ENCODE measurements at places on chromosomes 6 and 20. TPM values are rescaled to one million over a fixed set of nuclear protein-coding genes. Genes with fewer than 3 reads are reported as not detected.
A peak's percentile ranks its signal among the peaks of the same experiment; 100 is the strongest.

GRCh38 chr6:46289898-46290297, 119.1 kb upstream of the ENPP5 start:
- no peak overlapping the region for H3K27ac ChIP-seq
- DNase-seq = no peak
- H3K4me3 ChIP-seq = no peak overlapping the region
- no peaks in the 10 kb centered on the region for H3K4me1 ChIP-seq

DNA sequence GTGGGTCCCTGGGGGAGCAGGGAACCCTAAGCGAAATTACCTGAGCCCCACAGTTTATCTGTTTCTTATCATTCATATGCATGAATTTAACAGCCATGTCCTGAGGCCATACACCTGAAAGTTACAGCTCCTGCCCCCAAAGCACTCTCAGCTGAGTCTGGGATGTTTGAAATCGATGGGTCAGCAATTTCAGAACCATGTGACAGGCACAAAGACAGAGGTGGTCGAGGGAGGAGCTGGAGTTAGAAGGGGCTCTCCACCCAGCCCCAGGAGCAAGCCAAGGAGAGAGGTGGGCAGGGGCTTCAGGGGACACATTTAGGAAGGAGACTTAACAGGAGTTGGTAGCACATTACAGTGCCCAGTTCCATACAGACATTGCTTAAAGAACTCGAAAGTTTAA, 14.9 kb downstream of the TTBK1 start:
- peaks cover 10% of the 10 kb centered on the region for H3K27me3 ChIP-seq
- no peak overlapping the region for H3K27ac ChIP-seq
- H3K4me3 ChIP-seq = no peak overlapping the region
- no peaks in the 10 kb centered on the region for H3K4me1 ChIP-seq
- peak; percentile 68 for DNase-seq

Gene TRPC4AP
- 98.8 TPM for total RNA-seq

GRCh38 chr6:78253618-78254017, 600.8 kb downstream of the MEI4 start:
- H3K27ac ChIP-seq = no peak overlapping the region
- no peaks in the 10 kb centered on the region for H3K36me3 ChIP-seq
- H3K4me1 ChIP-seq = no peaks in the 10 kb centered on the region
- H3K27me3 ChIP-seq = no peaks in the 10 kb centered on the region

GRCh38 chr6:154319231-154319858, 37.3 kb downstream of the IPCEF1 start:
- peak overlapping the region; percentile 58 for H3K27ac ChIP-seq
- H3K27me3 ChIP-seq = peaks cover 9% of the 10 kb centered on the region
- H3K36me3 ChIP-seq = no peaks in the 10 kb centered on the region
- H3K4me1 ChIP-seq = peaks cover 24% of the 10 kb centered on the region

GRCh38 chr6:36139991-36140710, 9.8 kb downstream of the MAPK13 start:
- DNase-seq = no peak
- H3K36me3 ChIP-seq = peaks cover 7% of the 10 kb centered on the region
- no peak overlapping the region for H3K4me3 ChIP-seq
- no peaks in the 10 kb centered on the region for H3K27me3 ChIP-seq
- H3K27ac ChIP-seq = no peak overlapping the region

Gene TRAPPC3L
- total RNA-seq = 0.29 TPM

- H3K27me3 ChIP-seq = no peaks in the 10 kb centered on the region
- no peak overlapping the region for H3K27ac ChIP-seq
- H3K4me1 ChIP-seq = no peaks in the 10 kb centered on the region
- no peaks in the 10 kb centered on the region for H3K36me3 ChIP-seq
- no peak overlapping the region for H3K4me3 ChIP-seq
Measured at GRCh38 chr20:24535941-24536730, 66.7 kb downstream of the SYNDIG1 start.

- peaks cover 3% of the 10 kb centered on the region for H3K4me1 ChIP-seq
- H3K36me3 ChIP-seq = no peaks in the 10 kb centered on the region
- H3K4me3 ChIP-seq = no peak overlapping the region
- no peak for DNase-seq
- no peak overlapping the region for H3K27ac ChIP-seq
Measured at GRCh38 chr20:37919389-37920040, 16.6 kb downstream of the VSTM2L start.

DNA sequence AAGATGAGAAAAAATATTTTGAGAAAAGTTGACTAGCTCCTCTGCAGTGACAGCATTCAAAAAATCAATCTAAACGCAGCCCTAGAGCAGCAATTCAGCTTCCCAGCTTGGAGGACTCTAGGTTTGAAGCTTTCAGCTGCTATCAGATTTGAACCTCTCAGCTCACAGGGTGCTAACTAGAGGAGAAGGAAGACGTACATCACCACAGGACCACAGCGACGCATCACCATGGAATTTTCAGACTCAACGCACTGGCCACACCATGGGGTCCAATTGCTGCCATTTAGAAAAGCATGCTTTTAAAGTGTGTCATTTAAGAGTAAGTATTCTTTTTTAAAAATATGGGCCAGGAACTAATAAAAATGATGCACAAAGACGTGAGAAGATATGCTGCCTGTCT, 45.0 kb upstream of the FUCA2 start:
- peaks cover 23% of the 10 kb centered on the region for H3K4me1 ChIP-seq
- no peak overlapping the region for H3K4me3 ChIP-seq
- DNase-seq = peak; percentile 83
- H3K27ac ChIP-seq = peak overlapping the region; percentile 81

DNA sequence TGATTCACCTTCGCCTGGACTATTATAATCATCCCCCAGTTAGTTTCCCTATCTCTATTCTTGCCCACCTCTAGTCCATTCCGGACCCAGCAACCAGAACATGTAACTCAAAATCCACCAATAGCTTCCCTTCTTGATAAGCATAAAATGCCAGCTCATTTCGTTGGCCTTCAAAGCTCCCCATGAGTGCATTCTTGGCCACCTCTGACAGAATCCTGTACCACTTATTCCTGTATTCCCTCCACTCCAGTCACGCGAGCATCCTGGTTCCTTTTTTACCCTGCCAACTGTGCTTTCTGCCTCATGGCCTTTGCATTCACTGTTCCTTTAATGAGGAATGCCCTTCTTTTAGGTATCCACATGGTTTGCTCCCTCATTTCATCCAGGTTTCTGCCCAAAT, 36.7 kb downstream of the CYP24A1 start:
- no peak overlapping the region for H3K4me3 ChIP-seq
- H3K4me1 ChIP-seq = peaks cover 43% of the 10 kb centered on the region
- H3K36me3 ChIP-seq = no peaks in the 10 kb centered on the region
- no peak overlapping the region for H3K27ac ChIP-seq
- no peaks in the 10 kb centered on the region for H3K27me3 ChIP-seq

Gene PNLDC1
- total RNA-seq = not detected

Gene RAET1L
- not detected for total RNA-seq

Gene PRR18
- total RNA-seq = 0.29 TPM

Gene FAM83B
- under 0.01 TPM for total RNA-seq

GRCh38 chr6:28393912-28394662, 5.5 kb downstream of the ZSCAN12 start:
- no peak overlapping the region for H3K4me3 ChIP-seq
- peak; percentile 36 for DNase-seq
- no peaks in the 10 kb centered on the region for H3K4me1 ChIP-seq
- H3K27me3 ChIP-seq = no peaks in the 10 kb centered on the region

Gene RBM24
- 1.4 TPM for total RNA-seq

Gene HSPA12B
- not detected for total RNA-seq

DNA sequence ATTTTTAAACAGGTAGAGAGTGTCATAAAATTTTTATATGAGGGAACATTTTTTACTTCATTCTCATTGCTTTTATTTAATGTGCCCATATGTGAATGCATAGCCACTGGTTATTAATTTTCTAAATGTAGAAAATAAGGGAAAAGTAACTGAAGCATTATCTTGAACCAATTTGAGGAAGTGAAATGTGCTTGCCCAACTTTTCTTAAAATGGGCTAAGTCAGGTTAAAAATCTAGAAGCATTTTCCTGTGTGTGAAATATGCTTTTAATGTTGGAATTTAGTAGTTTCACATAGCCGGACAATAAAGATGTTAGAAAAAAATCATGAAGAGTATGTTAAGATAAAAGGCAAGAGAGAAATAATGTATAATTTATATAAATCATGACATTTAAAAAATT, 3.8 kb downstream of the SEC23B start:
- no peak for DNase-seq
- peaks cover 45% of the 10 kb centered on the region for H3K36me3 ChIP-seq
- no peak overlapping the region for H3K4me3 ChIP-seq
- peaks cover 11% of the 10 kb centered on the region for H3K4me1 ChIP-seq

GRCh38 chr6:85923013-85923430, 280.3 kb upstream of the SYNCRIP start:
- DNase-seq = peak; percentile 46
- no peak overlapping the region for H3K4me3 ChIP-seq
- H3K27me3 ChIP-seq = no peaks in the 10 kb centered on the region
- no peaks in the 10 kb centered on the region for H3K4me1 ChIP-seq
- H3K36me3 ChIP-seq = no peaks in the 10 kb centered on the region

GRCh38 chr6:30571075-30571761, at the start of gene ABCF1:
ABCF1 (plus strand) TSS chr6:30571442; CDS start chr6:30571488, 46 bp downstream.
- peak within 1 kb of the TSS; percentile 99 for H3K4me3 ChIP-seq
- H3K4me1 ChIP-seq = peaks cover 23% of the 10 kb centered on the region
- H3K36me3 ChIP-seq = no peaks in the 10 kb centered on the region

Gene CRISP2
- not detected for total RNA-seq

DNA sequence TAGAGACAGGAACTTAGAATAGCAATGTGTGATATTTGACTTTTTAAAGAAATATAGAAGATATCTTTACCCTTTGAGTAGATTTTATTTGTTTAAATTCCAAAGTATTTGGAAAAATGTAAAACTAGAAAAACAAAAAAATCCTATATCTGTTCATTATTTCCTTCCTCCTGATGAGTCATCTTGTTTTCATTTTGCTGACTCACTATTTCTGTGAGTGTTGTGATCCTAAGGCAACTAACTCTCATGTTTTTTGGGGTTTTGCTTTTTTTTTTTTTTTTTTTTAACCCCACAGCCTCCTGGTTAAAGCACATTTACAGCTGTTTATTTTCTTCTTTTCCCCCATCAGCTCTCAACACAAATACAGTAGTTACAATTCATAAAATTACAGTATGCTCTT, 37.8 kb upstream of the THEMIS start:
- no peak for DNase-seq
- no peaks in the 10 kb centered on the region for H3K27me3 ChIP-seq
- H3K27ac ChIP-seq = peak overlapping the region; percentile 92
- no peak overlapping the region for H3K4me3 ChIP-seq
- no peaks in the 10 kb centered on the region for H3K36me3 ChIP-seq

DNA sequence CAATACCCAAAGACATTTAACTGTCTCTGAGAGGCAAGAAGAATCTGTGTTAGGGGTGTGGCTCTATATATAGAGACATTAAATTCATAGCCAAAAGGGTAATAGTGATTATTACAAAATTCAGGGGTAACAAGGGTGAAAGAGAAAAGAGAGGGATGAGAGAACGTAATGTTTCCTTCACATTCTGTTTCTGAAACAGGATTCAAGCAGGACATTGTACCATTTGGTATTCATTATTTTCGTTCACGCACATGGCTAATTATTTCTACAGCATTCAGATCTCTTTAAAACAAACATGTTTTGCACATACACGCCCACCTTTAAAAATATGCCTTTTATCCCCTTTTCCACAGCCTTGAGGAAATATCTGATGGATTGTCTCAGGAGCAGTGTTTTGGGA, 122.7 kb downstream of the GMPR start:
- H3K27me3 ChIP-seq = no peaks in the 10 kb centered on the region
- no peak for DNase-seq
- no peak overlapping the region for H3K27ac ChIP-seq

- peak; percentile 19 for DNase-seq
- no peaks in the 10 kb centered on the region for H3K27me3 ChIP-seq
- peak overlapping the region; percentile 91 for H3K4me3 ChIP-seq
- H3K27ac ChIP-seq = peak overlapping the region; percentile 76
- no peaks in the 10 kb centered on the region for H3K36me3 ChIP-seq
- peaks cover 9% of the 10 kb centered on the region for H3K4me1 ChIP-seq
Measured at GRCh38 chr6:108847738-108848115, 495 bp upstream of the ARMC2 start.

GRCh38 chr6:135212935-135213334, 31.8 kb downstream of the MYB start:
- peak overlapping the region; percentile 54 for H3K4me3 ChIP-seq
- peak overlapping the region; percentile 64 for H3K27ac ChIP-seq
- no peak for DNase-seq
- no peaks in the 10 kb centered on the region for H3K36me3 ChIP-seq
- no peaks in the 10 kb centered on the region for H3K27me3 ChIP-seq
- peaks cover 24% of the 10 kb centered on the region for H3K4me1 ChIP-seq

- peaks cover 16% of the 10 kb centered on the region for H3K4me1 ChIP-seq
- H3K27ac ChIP-seq = peak overlapping the region; percentile 67
- H3K4me3 ChIP-seq = no peak overlapping the region
- no peaks in the 10 kb centered on the region for H3K27me3 ChIP-seq
Measured at GRCh38 chr20:47295921-47296426, 60.5 kb downstream of the ZMYND8 start.

Gene TRIM40
- not detected for total RNA-seq

Gene CGA
- not detected for total RNA-seq

DNA sequence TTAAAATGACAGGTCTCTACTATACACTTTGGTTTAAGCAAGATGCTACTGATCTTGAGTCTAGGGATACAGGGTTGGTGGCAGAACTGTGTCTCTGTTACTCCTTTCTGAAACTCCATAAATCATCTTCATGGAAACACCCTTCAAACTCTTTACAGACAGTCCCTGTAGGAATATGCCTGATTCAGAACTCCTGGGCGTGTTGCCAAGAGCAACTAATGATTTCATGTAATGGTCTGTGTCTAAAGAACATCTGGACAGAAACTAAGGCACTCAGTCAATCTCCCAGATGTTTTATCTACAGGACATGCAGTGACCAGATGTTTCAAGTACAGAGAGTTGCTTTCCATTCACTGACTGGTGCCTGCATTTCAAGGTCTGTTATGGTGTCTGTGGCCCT, 464.4 kb upstream of the CHD6 start:
- H3K4me3 ChIP-seq = no peak overlapping the region
- no peaks in the 10 kb centered on the region for H3K36me3 ChIP-seq
- no peak for DNase-seq
- H3K27ac ChIP-seq = no peak overlapping the region
- H3K4me1 ChIP-seq = no peaks in the 10 kb centered on the region
- H3K27me3 ChIP-seq = no peaks in the 10 kb centered on the region

DNA sequence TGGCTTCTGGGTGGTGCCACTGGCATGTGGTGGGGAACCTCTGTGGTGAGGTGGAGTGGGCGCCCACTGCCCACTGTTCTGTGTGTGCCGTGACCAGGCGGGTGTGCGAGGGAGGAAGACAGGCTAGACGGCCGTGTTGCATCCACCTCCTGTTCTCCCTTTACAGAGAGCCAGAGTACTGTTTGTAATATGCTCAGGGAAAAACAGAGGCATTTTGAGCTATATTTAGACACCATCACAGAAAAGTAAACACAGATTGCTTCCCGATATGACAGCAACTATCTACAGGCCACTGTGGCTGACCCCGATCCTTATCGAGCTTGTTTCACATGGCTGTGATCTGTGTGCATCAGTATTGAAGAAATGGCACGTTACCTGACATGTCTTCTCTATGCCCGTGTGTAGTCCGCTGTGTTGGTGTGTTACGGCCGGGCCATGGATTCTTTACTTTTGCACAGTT, 45.6 kb downstream of the ARID1B start:
- H3K4me1 ChIP-seq = peaks cover 5% of the 10 kb centered on the region
- no peak overlapping the region for H3K4me3 ChIP-seq
- no peaks in the 10 kb centered on the region for H3K27me3 ChIP-seq
- no peak overlapping the region for H3K27ac ChIP-seq

Data from osteoblast (primary cell).